ENCODE measurements at places on chromosomes 5 and 9.

DNA sequence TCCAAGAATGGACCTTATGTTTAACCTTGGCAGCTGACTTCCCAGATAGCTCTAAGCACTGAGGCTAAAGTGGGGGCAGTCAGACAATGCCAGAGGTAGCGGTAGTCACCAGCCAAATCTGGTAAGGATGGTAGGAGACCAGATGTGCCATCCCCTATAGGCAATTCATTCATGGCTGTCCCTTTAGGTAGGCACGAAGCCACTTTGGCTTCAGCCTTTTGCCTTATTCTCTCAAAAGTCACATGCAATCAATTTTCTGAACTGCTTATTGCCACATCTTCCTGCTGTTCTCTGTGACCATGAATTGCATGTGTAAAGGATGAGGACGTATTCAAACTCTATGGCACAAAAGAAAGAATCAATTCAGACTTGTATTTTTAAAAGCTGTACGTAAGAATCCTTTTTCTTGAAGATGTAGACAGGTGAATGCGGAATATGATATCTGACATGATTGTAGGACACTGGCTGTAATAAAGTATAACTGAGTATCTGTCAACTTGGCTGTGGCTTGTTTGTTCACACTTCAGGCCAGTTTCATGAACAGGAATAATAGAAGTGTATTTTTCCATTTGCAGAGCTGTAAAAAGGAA lies 611.7 kb downstream of the NR2F1-AS1 start:
- no peak for DNase-seq

DNA sequence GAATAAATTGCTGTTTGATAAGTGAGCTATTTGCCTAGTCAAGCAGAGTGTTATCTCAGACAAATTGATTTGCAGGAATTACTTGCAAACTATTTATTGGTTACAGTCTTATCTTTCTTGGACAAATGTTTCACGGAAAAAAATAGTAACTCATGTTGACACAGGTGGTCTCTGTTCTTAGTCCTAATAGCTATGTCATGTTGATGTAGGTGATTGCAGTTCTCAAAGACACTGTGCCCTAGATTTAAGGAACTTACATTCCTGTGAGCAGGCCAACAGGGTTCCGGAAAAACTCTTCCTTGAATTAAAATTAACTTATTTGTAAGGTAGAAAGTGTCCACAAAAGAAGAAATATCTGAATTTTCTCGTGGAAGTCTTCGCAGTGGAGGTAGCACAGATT lies 109.6 kb upstream of the SLCO6A1 start:
- DNase-seq = no peak

DNA sequence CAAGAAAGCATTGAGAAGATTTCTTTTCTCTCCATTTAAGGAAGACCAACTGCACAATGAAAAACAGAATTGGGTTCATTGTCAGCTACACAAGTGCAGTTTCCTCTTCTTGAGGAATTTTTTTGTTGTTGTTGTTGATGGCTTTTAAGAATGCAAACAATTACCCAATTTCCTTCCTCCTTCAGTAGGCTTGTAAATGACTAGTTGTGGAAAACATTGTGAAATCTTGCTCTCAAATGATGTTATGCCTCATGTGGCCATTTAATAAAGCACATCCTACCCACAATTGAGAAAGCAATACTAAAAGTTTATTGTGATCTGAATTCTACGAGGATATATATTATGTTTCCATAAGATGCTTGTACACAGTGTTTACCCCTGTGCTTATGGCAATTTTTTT lies 171.6 kb downstream of the FAM174A start:
- no peak for DNase-seq

DNA sequence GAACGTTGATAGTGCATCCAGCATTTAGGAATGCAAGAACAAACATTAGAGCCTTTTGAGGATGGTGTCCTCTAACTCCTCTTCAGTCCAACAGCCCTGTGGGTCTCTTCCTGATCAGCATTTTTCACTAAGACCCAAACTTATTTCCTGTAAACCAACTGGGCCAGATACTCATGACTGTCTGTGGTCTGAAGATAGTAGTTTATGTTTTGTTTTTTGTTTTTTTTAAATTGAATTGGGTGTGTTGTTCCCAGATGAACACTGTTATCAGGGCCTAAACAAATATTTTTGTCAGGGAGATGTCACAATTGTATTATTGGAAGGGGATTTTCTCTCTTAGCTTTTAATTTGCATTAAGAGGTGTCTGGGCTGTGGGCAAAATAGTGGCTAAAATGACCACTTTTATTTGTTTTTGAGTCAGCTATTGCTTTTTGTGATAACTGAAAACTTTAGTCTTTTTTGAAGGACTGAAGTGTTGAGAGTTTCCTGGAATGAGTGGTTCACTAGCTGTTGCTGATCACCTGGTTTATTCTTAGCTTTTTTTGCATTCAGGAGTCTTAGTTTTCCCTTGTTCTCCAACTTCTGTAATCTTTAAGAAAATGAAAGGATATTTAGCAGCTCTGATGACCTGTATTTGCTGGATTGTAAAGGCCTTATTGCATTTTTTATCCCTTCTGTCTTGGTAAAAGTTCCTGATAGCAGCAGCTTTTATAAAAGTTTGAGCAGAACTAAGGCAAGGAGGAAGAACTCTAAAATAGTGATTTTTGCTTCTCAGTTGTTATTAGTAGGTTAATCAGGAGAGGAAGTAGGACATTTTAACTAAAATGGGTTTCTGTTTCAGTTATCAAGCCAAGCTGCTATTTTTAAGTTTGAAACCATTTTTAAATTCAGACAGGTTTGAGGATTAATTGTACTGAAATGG lies 5.5 kb downstream of the MAN2A1 start:
- DNase-seq = no peak

DNA sequence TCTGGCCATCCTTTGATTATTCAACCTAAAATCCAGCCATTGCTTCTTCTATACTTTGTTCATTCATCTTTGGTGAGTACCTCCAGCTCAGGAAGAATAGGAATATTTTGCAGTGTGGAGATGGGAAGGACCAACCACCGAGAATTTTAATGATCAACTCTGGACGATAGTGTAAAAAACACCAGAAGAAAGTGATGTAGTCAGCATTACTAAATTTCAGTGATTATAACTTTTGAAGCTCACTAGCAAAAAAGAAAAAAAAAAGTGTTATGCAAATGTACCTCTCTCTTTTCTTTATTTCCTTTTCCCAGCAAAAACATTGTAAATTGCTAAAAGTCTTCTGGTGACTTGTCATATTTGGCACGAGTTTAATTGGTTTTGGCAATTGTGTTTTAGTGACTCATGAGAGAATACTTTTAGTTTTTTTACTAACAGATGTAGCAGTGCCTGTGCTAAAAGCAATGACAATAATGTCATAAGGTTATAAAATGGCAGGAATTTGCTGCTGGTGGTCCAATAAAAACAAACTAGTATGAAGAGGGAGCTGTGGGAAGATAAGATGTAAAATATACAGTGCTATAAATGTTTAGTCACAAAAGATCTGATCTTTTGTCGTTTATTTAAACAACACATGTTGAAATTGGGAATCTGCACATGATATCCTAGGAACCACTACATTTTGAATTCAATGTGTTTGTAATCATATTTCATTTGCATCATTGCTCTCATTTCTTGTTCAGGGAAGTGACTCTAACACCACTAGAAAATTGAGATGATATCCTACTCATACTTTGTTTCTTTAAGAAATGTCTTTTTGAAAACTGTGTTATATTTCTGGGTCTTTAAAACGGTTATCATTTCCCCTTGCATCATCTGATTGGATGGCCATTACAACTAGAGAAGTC lies 81.3 kb upstream of the ERCC6L2 start:
- DNase-seq = no peak

DNA sequence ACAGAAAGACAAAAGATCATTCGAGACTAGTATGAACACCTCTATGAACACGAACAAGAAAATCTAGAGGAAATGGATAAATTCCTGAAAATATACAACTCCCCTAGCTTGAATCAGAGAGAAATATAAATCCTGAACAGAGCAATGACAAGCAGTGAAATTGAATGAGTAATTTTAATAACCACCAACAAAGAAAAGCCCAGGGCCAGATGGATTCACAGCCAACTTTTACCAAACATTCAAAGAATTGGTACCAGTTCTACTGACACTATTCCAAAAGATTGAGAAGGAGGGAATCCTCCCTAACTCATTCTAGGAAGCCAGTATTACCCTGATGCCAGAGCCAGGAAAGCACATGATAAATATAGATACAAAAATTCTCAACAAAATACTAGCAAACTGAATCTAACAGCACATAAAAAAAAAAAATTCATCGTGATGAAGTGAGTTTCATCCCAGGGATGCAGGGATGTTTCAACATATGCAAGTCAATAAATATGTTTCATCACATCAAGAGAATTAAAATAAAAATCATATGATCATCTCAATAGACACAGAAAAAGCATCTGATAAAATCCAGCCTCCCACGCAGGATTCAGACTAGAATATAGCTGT lies 25.2 kb upstream of the PTGER4 start:
- DNase-seq = no peak

- DNase-seq = no peak
These were observed 348.8 kb downstream of the EFNA5 start for GRCh38 chr5:107321906-107322305.

GRCh38 chr9:69759021-69759420 lies 790 bp downstream of the PTAR1 start:
- DNase-seq = no peak

DNA sequence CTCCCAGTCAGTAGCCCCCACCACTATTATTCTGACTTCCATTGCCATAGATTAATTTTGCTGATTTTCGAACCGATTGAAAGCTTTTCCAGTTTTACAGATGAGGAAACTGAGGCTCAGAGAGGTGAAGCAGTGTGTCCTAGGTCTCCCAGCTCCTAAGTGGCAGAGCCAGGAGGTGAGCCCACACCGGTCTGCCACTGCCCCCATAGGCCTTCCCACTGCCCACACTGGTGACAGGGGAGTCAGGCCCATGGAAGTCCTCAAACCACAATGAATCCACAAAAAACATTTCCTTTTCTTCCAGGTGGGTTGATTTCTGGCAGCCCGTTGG lies 54.9 kb upstream of the RPL26L1 start:
- no peak for DNase-seq

- DNase-seq = no peak
These were observed 306.3 kb upstream of the KCNN2 start for GRCh38 chr5:114055318-114056184.

DNA sequence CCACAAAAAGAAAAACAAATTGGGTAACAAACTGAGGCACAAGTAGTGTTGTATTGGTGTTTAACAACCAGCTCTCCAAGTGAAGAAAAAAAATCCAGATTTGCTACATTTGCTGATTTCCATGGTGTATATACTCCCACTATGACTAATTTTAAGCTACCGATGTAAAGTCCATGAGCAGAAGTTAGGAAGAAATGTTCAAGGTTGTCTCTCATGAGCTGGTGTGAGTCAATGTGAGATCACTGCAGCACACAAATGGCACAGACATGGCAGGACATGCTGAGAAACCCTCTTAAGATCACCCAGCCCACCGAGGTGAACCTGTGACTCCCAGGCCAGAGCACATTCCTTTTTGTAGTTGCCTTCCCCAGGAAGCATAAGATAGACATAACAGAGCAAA lies 36.2 kb downstream of the SLC44A1 start:
- no peak for DNase-seq

- peak; percentile 54 for DNase-seq
These were observed 32.0 kb upstream of the ADAM19 start for GRCh38 chr5:157607371-157608161.

DNA sequence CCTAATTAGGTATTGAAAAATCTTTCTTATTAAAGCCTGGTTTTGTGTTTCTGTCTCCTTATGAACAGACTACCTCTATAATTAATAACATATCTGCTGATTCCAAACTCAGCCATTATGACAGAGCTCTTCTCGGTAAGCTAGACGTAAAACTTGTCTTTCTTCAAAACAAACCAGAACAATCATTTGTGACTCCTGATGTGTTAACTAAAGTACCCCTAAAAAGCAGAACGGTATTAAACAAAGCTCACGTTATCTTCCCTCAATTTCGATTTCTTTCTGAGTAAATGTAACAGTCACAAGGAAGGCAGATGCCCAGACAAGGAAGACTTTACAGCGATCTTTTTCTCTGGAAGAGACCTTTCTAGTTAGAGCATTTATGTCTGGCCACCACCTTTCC lies 1.8 kb downstream of the SEMA5A start:
- no peak for DNase-seq

GRCh38 chr5:168680395-168680794 lies 101.2 kb upstream of the PANK3 start:
- DNase-seq = no peak

DNA sequence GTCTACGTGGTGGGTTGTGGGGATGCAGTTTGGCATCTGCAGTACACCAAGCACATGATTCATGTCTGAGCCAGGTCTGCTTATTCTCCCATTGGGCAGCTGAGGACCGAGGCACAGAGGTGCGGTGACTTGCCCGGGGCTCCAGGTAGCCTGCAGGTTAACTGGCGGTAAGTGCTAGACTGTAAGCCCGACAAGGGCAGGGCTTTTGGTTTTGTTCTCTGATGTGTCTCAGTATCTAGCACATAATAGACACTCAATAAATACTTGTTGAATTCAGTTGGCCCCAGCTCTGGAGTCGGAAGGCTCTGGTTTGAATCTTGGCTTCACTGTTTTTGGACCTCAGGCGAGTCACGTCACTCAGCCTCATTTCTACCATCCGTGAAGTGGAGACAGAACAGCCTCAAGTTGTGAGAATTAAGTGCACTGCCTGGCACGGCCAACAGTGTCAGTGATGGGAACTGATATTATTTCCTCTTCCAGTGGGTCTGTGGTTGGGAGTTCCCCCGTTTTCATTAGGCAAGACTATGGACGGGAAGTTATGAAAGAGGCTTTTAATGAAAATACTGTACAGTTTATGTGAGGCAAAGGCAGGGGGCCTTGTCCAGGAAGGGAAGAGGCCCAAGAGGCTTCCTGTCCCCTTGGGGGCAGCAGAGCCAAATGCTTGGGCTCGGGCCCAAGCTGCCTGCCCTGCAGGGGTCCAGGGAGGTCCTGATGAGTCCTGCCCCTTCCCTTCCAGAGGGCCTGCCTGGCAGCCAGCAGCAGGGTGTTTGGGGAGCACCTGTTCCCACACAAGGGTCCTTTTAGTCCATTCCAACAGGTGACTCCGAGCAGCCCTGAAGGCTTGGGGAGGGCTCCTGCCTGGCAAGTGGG lies 3.3 kb downstream of the PRELID1 start:
- no peak for DNase-seq

DNA sequence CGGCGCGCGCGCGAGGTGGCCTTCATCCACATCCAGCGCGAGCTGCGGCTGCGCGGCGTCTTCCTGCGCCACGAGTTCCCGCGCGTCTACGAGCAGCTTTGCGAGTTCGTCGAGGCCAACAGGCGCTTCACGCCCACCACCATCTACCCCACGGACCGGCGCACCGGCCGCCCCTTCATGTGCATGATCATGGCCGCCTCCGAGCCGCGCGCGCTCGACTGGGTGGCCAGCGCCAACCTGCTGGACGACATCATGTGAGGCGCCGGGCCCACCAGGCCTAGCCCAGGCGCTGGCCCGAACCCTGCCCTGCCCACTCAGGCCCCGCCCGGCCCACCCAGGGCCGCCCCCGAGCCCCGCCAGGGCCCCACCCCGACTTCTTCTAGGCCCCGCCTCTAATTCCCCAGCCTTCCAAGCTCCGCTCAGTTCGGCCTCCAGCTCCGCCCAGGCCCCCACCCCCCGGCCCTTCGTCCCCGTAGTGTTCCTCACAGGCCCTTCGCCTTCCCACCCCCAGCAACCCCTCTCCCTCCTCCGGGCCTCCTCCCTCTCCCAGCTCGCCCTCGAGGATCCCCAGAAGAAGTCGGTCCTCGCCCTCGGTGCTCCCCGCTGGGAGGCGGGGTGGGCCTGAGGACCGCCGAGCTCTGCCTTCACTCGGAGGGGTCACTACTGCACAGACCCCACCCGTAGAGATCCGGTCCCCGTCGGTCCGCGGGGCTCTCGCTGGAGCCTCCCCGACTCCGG lies 2.0 kb upstream of the PHPT1 start:
- DNase-seq = no peak

GRCh38 chr5:56876327-56876726 lies 33.1 kb upstream of the SETD9 start:
- DNase-seq = no peak

Measured in stimulated activated CD4-positive, alpha-beta T cell treated with anti-CD3 and anti-CD28 coated beads, Interleukin-12 subunit alpha, Interleukin-12 subunit beta, amount 100 ng/mL, for 48 hours (primary cell).